ENCODE measurements at places on chromosomes 12 and 14. TPM values are rescaled to one million over a fixed set of nuclear protein-coding genes. Genes with fewer than 3 reads are reported as not detected.

Gene PLEK2
- 1.1 TPM for total RNA-seq

Gene TSPAN8
- 2.2 TPM for total RNA-seq

Gene AMN
- total RNA-seq = 0.71 TPM

Gene ERG28
- total RNA-seq = 7.1 TPM

Gene CLECL1
- not detected for total RNA-seq

DNA sequence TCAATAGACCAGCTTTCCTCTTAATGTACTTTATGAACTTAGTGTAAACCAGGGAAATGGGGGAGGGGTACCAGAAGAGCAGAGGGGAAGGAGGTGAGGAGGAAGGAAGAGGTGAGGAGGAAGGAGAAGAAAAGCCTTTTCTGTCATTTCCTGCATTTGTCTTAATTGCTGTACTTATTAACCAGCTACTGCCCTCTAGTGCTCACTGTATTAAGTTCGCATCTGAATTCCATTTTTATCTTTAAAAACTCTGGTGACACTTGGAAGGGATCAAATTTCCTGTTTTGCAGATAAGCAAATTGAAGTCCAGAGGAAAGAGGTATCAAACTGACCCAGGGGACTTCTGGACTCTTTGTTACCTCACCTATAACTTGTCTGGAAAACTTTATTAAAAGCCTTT, 22.2 kb downstream of the MANSC1 start:
- peaks cover 8% of the 10 kb centered on the region for H3K4me1 ChIP-seq
- H3K36me3 ChIP-seq = no peaks in the 10 kb centered on the region
- H3K4me3 ChIP-seq = no peak overlapping the region
- no peaks in the 10 kb centered on the region for H3K27me3 ChIP-seq
- DNase-seq = no peak

DNA sequence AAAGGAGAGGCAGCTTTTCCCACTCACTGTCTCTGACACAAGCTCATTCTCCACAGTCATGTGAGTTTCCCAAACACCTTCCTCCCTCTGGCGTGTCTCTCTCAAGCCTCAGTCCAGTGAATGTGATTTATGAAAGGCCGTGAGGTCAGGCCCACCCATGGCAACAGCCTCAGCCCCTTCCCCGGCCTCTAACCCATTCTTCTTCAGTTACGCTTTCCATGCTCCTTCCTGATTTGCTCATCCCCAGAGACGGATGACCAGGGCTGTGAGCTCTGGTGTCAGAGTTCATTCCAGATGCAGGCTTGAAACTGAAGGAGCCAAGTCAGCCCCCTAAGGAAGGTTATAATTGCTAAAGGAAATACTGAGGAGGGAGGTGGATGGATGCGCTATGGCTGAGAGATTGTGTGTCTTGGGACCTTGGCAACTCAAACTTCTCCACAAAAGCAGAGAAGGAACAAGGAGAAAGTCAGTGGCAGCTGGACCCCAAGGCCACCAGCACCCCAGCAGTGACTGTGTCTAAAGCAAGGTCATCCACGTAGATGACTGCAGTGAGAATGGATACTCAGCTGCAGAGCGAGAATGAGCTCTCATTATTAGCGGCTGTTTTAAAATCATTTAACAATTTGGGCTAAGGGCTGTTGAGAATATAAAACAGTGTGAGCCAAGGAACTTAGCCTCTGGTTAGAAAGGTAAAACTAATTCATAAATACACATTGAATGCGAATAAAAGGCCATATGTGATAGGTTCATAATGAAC, 84.1 kb downstream of the FBXL14 start:
- DNase-seq = no peak
- H3K4me3 ChIP-seq = no peak overlapping the region
- H3K27me3 ChIP-seq = no peaks in the 10 kb centered on the region
- no peaks in the 10 kb centered on the region for H3K4me1 ChIP-seq
- H3K27ac ChIP-seq = no peak overlapping the region

- no peaks in the 10 kb centered on the region for H3K36me3 ChIP-seq
- H3K27ac ChIP-seq = no peak overlapping the region
- no peaks in the 10 kb centered on the region for H3K4me1 ChIP-seq
- no peaks in the 10 kb centered on the region for H3K27me3 ChIP-seq
- DNase-seq = no peak
Observed at GRCh38 chr14:67221248-67221981, 19.8 kb upstream of the PALS1 start.

GRCh38 chr12:46133751-46134150, 135.1 kb downstream of the SLC38A1 start:
- peaks cover 7% of the 10 kb centered on the region for H3K4me1 ChIP-seq
- no peak for DNase-seq
- no peak overlapping the region for H3K4me3 ChIP-seq
- H3K27ac ChIP-seq = no peak overlapping the region

GRCh38 chr12:23831739-23832138, 117.7 kb downstream of the SOX5 start:
- H3K4me1 ChIP-seq = no peaks in the 10 kb centered on the region
- no peak overlapping the region for H3K4me3 ChIP-seq

Measured in right atrium auricular region (tissue), 2 donors.